ENCODE measurements at places on chromosomes 12 and 14.

DNA sequence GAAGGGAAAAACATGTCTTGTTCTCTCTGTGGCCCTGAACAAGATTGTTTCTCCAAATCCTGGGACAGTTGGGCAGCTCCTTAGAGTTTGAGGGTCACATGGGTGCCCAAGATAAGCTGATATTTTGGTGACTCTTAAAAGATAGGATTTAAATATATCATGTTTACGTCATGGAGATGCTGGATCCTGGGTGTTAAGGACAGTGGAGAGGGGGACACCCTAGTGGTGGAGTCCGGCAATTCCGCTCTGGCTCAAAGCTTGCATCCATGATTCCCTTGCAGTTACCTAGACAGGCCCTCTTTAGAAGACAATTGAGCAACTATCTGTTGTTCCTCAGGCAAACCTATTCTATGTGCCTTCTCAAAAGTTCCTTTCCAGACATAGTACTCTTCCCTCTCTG, 101.8 kb downstream of the CMKLR1 start:
- no peak for DNase-seq

- no peak for DNase-seq
These were observed 4.5 kb upstream of the GMFB start for GRCh38 chr14:54493293-54493692.

DNA sequence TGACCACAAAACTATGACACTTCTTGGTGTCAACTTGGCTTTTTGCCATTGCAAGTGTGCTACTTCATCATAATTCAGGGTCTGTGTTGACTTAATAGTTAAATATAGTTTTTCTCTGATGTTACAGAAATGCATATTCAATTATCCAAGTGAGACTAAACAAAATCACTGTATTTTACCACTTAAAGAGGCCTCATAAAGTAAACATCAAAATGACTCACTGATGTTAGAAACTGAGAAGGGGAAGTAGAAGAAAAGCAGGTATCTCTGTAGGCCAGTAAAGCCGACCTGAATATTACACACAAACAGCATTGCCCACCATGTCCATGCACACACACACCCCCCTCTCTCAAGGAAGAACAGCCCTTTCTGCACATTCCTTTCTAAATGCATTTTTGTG, 55.4 kb downstream of the RPAP3 start:
- DNase-seq: peak; percentile 33

GRCh38 chr12:104133866-104134265, 4.1 kb downstream of the NFYB start:
- DNase-seq: peak; percentile 27

DNA sequence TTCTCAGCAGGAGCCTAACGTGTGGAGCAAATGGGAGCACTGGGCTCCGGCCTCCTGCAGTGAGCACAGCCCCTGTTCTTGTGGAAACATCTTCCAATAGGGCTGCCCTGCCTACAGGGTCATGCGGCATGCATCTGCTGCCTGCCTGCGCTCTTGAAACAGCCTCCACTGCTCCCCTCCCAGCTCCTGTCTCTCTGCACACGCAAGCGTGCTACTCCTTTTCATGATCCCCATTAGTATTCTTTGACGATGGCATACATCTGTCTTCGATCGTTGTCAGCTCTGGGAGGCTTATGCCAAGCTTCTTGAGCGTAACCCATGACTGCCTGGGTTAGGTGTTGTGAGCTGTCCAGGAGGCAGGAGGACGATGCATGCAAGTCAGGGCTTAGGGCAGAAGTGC, 23.1 kb downstream of the NTF3 start:
- no peak for DNase-seq
